ENCODE measurements at places on chromosomes 12 and 14. TPM values are rescaled to one million over a fixed set of nuclear protein-coding genes. Genes with fewer than 3 reads are reported as not detected.

Gene FBLN5
- 4.9 TPM for total RNA-seq

- DNase-seq: no peak
Measured at GRCh38 chr12:94203181-94203546, 54.8 kb downstream of the PLXNC1 start.

Gene ANGEL1
- total RNA-seq: 22.2 TPM

Gene GPN3
- total RNA-seq: 45.0 TPM

GRCh38 chr12:67388331-67389138 is 119.4 kb downstream of the CAND1 start:
- peak; percentile 69 for DNase-seq

DNA sequence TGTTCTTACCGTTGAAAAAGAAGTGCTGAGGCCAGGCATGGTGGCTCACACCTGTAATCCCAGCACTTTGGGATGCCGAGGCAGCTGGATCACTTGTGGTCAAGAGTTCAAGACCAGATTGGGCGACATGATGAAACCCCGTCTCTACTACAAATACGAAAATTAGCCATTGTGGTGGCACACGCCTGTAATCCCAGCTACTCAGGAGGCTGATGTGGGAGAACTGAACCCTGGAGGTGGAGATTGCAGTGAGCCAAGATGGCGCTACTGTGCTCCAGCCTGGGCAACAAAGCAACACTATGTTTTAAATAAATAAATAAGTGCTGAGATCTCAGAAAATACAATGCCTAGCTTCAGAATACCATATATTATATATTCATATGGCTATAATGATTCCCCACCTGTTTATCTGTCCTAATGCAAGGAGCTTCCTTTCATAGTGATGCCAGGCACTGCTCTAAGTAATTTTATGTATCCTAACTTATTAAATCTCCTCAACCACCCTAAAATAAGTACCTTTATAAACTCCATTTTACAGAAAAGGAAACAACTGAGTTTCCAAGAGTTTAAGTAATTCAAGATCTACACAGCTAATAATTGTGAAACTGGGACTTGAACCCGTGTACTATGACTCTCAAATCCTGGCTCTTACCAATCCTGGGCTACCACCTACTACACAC is 7.3 kb downstream of the PHLDA1 start:
- no peak for DNase-seq

GRCh38 chr12:49750027-49750995 is 9.0 kb downstream of the TMBIM6 start:
- peak; percentile 49 for DNase-seq

GRCh38 chr14:38554026-38554425 is 298.1 kb upstream of the CLEC14A start:
- no peak for DNase-seq

Gene DDN
- 0.10 TPM for total RNA-seq

GRCh38 chr12:53224061-53224896 is 7.7 kb downstream of the RARG start:
- peak; percentile 92 for DNase-seq

DNA sequence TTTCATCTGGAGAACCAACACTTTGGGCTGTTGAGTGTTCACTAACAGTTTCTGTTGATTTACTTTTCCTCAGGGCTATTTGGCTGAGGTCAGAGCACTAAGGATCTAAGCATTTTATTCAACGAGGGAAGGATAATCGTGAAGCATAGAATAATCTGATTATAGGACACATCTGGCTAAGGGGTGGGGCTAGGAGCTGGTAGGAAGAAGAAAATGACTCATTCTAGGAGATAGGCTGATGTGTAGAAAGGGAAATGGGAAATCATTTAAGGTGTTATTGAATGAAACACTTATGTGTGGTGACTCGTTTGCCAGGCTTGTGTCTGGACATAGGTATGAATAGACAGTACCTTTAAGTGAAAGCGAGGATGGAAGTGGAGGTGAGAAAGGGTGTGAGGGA is 167.2 kb downstream of the ETNK1 start:
- DNase-seq: no peak

Gene GOLT1B
- 41.7 TPM for total RNA-seq

DNA sequence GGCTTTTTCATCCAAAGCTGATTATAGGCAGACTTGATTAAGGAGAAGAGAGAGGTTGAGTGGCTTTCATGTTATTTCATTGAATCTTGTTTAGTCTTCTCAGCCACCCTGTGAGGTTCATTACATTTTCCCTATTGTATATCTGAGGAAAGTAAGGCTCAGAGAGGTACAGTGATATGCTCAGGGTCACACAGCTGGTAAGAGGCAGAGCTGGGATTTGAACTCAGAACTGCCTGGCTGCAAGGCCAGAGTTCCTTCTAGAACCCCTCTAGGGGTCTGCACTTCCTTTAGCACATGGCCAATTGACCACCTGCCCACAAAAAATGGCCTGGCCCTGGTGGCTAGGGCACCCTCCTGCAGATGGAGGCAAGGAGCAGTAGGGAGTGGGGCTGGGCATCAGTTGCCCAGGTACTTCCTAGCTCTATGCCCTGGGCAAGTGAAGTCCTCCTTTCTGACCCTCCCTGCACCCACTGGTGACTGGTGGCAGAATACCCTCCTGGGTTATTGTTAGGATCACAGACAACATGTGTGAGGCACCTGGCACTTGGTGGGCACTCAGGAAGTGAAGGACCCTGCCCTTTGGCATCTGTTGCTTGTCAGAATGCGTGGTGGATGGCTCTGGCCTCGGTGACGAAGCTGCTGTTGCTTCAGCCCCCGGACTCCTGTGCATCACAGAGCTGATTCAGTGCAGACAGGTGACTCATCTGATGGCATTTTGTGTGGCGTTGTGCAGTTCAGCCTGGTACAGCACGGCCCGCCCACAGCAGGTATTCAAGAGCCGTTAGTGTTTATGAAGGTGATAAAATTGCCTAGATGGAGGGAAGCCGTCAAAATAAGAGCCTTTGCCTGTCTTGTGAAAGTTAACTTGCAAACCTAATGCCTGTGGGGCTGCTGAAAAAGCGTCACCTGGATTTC is 115.8 kb downstream of the SLC25A47 start:
- no peak for DNase-seq

DNA sequence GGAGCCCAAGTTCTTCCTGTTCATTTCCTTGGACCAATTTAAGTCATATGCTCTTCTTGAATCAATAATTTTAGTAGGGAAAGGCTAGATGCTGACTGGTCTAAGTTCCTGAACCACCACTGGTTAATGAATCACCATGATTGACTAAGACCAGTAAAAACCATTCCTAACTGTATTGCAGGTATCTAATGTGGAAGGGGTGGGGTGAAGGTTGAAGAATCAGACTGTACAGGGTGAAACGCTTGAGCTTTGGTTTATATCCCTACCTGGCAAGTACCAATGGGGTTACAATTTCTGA is 100.1 kb downstream of the DYRK2 start:
- DNase-seq: no peak

DNA sequence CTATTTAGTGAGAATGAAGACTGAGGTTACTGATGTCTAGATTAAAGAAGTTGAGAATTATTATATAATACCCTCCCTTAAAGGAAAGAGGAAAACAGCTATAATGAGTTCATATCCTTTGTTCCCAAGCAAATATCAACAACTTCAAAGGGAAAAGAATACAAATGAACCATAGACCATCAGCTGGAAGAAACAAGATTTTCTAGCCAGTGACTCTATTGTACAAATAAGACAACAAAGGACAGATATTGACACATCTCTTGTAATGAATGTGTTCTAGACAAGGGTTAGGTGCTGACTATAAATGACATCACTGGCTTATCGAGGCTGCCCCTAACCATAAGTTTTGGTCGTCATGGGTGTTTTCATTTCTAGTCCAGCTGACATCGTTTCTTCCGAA is 48.2 kb downstream of the SLC38A4 start:
- DNase-seq: no peak

GRCh38 chr12:9810671-9811070 is 16.6 kb upstream of the KLRF1 start:
- no peak for DNase-seq

Gene C3AR1
- total RNA-seq: not detected

Gene LIN7A
- 6.2 TPM for total RNA-seq

DNA sequence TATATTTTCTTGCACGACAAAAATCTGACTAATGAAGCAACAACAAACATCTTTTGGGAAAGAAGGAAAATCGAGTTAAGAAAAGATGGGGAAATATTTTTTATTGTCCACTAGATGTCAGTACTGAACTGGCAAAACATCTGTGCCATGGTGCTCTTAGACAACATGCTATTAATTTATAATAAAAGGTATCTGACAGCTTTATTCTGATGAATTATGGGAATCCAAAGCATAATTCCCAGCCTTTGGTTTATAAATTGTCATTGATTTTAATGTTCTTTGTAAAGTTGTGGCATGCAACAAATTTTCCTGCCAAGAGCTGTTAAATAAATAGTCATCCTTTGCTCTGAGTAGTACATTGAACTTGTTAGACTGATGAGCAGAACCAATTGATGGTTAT is 231.2 kb downstream of the ETNK1 start:
- peak; percentile 67 for DNase-seq

Gene TMEM229B
- total RNA-seq: 1.6 TPM

Gene ASCL1
- not detected for total RNA-seq

Gene DCAF11
- total RNA-seq: 78.7 TPM

Data from GM23338 (cell line).